Stimulated activated CD4-positive, alpha-beta T cell treated with anti-CD3 and anti-CD28 coated beads, Interleukin-4, amount 100 ng/mL, for 1 hour (primary cell): ENCODE measurements at places on chromosomes 1 and 21.

DNA sequence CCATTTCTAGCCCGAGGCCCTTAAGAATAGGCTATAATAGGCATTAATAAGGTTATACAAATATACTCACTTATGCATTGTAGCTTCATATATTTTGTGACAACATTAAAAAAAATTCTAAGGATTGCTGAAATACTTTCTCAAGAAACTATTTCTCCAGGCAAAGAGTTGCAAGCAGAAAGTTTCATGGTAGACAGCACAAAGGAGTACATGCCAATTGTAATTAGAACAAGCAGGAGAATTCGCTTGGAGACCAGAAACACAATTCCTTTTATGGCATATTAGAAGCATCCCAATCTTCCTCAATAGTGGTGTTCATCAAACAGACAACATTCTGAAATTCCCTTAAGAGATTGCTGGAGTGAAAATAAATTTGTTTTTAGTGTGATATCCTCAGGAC lies 122.8 kb downstream of the CRB1 start:
- no peak for DNase-seq

DNA sequence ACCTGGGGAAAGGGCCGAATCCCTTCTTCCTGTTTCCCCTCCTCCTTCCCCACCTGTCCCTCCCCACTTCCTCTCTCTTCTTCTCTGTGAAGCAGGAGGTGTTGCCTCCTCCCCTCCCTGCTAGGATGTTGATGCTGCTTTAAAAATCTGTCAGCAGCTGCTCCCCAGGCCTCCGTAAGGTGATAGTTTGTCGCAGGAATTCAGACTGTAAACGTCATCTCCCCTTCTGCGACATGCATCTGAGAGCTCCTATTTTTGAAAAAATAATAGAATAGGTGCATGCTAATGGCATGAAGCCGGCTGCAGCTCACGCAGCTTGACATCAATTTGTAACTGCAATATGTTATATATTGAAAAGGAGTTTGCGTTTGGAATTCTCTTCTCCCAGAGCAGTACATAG lies 70.1 kb downstream of the KAZN start:
- DNase-seq, result no peak

GRCh38 chr1:3129133-3129490 lies 60.1 kb downstream of the PRDM16 start:
- DNase-seq, result no peak

GRCh38 chr1:16979475-16980327 lies 719 bp downstream of the MFAP2 start:
- DNase-seq, result no peak

GRCh38 chr1:110554871-110555801 lies 36.2 kb upstream of the KCNA10 start:
- peak; percentile 65 for DNase-seq

GRCh38 chr1:109626682-109627408 lies 7.2 kb downstream of the AMPD2 start:
- DNase-seq, result no peak

GRCh38 chr1:1183221-1183747 lies 9.6 kb downstream of the TTLL10 start:
- no peak for DNase-seq

GRCh38 chr1:55718758-55719671 lies 503.9 kb upstream of the USP24 start:
- no peak for DNase-seq
